ENCODE measurements at places on chromosomes 3 and 15.

GRCh38 chr3:189590223-189590622 lies 41.0 kb upstream of the TP63 start:
- no peak for DNase-seq

DNA sequence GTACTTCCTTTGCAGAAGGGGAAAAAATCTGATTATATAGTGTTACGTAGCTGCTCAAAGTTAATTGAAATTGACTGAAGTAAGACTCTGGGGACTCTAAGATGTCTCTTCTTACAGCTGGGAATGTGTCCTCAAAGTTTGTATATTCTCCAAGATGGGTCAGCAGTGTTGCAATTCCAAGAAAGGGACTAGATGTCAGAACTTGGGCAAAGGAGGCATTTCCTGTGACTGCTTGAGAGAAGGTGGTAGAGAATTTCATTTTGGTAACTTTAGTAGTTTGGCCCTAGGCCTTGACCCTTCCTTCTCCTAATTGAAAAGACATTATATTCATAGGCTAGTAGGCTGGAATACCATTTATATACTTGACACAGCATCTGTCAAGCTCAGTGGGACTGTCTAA lies 33.9 kb downstream of the PTPRG start:
- no peak for DNase-seq

DNA sequence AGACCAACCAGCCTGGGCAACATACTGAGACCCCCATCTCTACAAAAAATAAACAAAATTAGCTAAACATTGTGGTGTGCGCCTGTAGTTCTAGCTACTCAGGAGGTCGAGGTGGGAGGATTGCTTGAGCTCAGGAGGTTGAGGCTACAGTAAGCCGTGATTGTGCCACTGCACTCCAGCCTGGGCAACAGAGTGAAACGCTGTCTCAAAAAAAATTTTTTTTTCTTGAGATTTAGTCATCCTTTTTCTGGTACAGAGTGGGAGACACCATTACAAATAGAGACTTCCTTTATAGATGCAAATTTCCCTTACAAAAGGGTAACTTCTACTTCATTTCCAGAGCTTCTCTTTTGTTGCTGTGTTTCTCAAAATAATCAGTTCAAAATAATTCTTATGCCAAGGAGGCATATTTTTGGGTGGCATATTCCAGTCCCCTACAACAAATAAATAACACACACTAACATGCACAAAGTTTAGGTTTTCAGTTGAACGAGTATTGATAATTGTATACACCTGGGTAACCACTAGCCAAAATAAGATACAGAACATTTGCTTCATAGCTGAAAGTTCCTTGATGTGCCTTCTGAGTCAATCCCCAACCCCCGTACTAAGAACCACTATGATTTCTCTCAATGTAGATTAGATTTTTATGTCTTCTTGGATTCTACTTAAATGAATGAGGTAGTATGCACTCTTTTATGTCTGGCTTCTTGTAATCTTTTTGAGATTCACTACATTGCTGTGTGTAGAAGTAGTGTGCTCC lies 248.9 kb upstream of the PROK2 start:
- no peak for DNase-seq

DNA sequence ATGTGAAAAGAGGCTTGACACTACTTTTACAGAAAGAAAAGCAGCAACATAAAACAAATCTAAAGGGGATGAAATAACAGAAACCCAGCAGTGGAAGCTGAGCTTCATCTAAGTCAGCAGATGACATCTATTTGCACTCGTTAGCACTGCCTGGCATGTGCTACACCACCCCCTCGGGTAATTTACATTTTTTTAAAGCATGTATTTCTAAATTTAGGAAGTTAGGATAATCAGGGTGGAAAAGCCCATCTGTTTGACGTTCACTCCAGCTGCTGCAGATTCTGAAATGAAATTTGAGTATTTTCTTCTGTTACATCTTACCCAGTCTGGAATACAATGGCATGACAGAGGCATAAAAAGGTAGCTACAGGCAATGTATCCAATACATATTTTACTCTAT lies 20.7 kb downstream of the IGSF11 start:
- no peak for DNase-seq

DNA sequence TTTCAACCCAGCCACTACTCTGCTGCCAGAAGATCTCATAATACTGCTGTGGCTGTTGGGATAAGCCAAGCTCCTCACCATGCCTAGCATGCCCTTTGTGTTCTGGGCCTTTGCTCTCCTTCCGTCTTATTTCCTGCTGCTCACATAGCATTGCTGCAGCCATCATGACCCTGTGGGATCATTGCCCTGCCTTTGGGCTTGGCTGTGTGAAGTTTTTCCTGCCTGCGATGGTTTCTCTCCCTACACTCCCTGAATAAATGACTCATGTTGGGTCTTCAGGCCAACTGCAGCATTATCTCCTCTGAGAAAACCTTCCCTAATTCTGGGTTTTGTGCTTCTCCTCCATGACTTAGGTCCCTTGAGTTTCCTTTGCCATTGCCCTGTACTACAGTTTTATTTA lies 20.8 kb upstream of the TRA2B start:
- no peak for DNase-seq

- DNase-seq, result no peak
These were observed 100.4 kb downstream of the SERPINI1 start for GRCh38 chr3:167835953-167836352.

DNA sequence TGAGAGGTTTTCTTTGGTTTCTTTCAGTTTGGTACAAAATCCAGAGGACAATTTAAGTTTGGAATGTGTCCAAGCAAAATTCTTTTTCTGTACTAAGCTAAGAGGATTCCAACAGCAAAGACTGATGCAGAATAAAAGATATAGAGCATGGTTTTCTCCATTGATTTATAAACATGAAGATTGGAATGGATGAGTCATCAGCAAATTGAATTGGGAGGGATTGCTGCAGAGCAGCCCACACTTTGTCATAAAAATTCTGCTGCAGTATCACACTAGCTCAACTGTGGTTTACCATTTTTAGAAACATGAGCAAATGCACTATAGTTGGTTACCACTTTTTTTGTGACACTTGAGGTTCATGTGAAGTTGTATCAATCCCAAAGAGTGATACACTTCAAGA lies 16.1 kb upstream of the LARP6 start:
- no peak for DNase-seq

- DNase-seq, result no peak
These were observed 79.4 kb downstream of the GTPBP8 start for GRCh38 chr3:113070072-113070640.

DNA sequence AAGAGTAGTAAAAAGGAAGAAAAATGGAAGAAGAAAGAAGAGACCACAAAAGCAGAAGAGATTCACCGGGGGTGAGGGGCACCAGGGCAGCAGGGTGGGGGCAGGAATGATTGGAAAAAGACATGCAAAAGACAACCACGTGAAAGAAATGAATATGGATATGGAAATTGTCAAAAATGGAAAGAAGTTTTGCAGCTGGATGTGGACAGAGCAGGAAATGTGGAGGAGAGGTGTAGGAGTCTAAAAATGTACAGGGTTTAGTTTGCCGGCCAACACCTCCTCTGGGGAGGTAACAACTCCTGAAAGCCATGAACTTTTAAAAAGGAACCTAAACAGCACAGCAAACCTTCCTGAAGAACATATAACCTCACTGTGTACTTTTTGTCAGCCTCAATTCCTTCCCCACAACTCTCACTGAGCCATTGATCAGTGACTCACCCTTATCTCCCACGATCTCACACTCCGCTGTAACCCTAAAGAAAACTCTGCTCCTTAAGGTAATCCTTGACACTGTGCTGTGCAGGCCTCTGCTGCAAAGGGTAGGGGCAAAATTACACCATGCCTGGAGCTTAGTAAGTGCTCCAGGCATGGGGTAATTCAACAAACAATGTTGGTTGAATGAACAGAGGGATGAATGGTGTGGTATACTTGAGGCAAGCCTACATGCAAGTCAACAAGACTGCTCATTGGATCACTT lies 100.2 kb upstream of the BOC start:
- DNase-seq, result no peak

- DNase-seq, result no peak
These were observed 97.6 kb downstream of the SAMMSON start for GRCh38 chr3:70097084-70097483.

DNA sequence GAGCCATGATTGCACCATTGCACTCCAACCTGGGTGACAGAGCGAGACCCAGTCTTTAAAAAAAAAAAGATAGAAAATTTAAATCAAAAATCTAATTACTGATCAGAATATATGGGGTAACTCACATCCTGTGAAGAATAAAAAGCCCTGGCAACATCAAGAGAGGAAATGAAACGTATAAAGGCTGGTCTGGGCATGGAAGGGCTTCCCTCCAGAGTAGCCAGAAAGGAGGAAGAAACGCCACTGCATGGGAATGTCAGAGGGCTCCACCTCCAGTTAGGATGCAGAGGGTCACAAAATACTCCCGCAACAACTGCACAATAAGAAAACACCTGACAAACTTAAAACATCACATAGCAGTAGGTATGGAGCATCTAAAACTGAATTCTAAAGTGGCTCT lies 4.9 kb upstream of the IQCF1 start:
- no peak for DNase-seq

DNA sequence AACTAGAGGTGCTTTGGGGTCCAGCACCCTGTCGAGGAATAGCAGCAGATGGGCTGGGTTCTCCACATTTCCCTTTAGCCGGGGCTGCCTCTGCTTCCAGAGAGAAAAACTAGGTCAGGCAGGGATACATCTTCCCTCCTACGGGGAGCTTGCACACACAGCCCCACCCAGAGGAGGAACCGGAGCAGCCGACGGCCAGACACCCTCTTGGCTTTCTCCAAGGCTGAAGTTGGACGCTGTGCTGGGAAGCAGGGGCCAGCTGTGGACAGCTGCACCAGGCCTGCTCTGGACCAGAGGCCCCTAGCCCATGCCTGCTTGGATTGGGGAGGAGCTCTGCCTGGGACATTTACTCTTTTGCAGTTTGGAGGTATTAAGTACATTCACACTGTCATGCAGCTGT lies 44.7 kb upstream of the NR2C2 start:
- DNase-seq, result no peak
